ENCODE measurements at places on chromosomes 6 and 20.

DNA sequence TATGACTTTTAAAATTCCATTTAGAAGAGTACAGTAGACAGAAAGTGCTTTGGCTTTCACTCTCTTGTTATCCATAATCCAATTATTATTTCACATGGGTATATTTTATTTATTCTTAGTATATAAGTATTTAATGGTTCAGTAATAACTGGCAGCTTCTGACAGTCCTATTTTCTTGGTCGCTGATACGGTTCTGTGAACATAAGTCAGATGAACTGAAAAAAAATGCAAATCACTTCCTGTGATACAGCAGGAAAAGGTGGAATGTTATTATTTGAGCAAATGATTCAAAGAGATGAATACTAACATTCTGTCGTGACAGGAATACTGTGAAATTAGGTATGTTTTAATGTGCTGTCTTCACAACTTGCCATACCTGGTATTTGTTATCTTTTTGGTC is 132.3 kb downstream of the ARHGAP18 start:
- no peak for DNase-seq

DNA sequence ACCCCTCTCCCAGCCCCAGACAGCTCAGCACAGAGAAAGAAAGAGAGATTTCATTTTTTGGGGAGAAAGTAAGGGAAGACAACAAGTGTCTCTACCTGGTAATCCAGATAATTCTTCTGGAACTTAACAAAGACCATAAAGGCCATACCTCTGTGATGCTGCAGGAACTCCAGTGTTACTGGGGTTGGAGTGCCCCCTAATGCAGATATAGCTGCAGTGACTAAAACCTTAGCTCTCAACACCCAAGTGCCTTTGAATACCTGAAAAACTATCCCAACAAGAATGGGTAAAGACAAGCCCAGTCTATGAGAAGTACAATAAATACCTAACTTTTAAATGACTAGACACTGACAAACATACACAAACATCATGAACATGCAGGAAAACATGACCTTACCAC is 365.3 kb upstream of the PTCHD4 start:
- DNase-seq: no peak

DNA sequence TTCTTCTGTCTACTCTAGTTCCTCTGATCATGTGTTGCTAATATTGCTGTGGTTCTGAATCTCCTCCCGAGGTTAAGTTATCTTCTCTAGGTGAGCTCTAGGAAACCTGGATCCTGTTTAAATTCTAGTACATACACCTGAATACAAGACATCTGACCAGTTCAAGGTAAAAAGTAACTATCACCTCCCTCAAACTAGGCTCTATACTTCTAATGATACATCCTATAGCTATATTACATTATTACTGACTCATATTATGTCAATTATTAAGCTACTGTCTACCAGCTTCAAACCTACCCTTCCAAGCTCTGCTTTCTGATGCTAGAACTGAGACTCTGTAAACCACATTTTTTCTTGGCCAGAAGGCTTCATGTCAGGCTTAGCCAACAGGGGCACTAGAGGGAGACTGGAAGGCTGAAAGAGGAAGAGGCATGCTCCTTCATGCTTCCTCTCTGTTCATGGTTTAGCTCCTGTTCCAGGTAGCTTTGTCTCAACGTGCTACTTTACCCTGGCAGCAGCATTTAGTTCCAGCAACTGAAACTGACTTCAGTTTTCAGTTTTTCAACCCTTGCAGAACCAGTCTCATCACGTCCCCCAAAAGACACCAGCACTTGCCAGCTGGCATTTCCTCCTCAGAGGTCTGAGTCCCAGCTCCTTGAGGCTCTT is 148.4 kb upstream of the TOP1 start:
- DNase-seq: no peak

DNA sequence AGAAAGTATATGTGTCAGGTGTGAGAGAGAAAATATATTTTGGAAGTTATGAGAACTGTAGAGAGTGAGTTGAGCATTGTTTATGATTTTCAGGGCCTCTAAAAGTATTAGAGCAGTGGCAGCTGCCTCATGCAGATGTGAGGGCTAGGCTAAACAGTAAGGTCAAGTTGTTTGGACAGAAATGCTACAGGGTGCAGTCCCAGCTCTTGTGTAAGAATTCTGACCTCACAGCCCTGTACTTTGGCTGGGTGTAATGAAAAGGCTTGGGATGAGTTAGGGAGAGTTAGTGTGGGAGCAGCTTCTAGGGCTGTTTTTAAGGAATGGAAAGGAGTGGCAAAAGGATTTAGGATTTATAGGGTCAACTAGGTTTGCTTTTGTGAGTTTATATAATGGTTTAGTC is 764.8 kb upstream of the ADGRB3 start:
- no peak for DNase-seq

DNA sequence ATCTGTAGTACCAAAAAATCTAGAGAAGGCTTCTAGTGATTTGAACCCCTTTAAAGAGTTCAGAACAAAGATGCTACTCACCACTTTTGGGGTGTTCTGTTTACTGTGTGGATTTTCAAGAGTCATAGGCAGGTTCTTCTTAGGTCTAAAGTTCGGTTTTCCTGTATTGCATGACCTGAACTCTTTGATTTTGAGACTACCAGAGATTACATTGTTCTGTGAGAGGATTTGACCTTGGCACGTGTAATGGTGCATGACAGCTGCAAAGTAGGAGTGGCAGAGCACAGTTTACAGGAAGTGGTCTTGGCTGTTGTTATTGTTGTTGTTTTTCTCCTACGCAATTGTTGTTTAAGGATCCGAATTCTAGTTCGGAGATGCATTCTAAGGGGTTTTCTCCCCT is 592.7 kb downstream of the EPHA7 start:
- no peak for DNase-seq

DNA sequence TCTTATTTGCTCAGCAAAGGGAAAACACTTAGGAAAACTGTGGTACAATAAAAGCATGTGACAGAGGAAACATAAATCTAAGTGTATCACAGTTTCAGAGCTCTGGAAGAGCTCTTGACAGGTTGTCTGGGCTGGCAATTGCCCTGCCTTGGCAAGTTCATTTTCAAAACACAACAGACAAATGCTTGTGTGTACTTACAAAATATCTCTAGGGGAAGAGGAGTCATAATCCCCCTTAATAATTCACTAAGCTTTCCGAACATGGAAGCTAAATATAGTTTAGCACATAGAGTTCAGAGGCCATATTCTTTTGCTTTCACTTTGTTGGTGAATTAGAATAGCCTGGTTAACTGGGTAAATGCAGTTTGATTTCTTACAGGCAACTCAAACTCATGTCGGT is 211.6 kb upstream of the THEMIS start:
- DNase-seq: peak; percentile 5

- DNase-seq: no peak
Observed at GRCh38 chr20:31903627-31904386, 33.4 kb downstream of the TTLL9 start.

DNA sequence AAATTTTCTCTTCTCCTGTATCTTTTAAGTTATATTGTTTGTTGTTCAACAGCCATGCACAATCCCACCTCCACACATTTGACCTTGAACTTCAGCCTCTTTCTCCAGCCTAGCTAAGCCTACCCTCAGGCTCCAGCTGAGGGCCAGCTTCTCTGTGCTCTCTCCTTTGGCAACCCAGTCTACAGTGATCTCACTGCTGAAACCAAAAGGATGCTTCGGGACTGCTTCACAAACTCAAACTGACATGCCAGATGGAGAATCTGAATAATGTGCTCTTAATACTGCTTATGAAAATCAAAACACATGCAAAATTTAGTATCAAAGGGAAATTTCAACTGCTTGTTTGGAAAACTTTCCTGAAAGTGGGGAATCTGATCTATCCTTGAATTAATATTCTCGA is 16.1 kb upstream of the RIN2 start:
- no peak for DNase-seq
